Head of caudate nucleus (tissue), 42 donors: ENCODE measurements at places on chromosomes 1 and 21.

DNA sequence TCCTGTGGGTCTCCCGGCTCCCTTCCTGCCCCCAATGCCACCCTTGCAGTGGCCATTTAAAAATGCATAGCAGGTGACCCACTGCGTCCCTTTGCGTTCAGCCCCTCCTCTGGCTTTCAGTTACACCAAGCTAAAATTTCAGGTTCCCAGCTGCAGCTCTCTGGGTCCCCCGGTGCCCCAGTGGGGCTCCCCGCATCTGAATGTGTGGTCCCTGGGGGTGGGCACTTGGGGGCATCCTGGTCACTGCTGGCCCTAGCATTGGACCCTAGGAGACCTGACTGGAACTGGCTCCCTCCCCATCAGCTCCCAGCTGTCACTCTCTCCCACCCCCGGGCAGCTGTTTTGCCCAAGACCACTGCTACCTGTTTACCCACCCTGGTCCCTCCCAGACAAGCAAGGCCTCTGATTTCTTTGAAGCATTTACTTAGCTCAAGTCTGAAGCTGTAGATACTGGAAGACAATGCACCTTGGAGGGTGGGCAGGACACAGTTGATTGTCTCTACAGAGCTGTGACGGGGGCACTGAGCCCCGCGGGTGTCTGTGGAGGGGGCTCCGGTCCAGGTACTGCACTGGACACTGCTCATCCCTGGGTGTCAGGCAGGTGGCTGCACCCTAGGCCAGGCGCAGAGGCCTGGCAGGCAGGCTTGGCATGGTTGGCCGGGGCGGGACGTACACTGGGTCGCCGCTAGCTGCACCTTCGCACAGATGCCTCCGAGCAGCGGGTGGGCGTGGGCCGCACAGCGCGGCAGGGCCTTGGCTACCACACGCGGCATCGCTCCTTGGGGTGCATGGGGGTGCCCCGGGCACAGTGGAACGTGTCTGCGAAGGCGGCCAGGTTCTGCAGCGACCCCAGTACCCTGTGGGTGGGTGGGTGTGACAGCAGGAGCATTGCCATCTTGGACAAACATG is 3.9 kb downstream of the PRXL2B start:
- no peak for DNase-seq

DNA sequence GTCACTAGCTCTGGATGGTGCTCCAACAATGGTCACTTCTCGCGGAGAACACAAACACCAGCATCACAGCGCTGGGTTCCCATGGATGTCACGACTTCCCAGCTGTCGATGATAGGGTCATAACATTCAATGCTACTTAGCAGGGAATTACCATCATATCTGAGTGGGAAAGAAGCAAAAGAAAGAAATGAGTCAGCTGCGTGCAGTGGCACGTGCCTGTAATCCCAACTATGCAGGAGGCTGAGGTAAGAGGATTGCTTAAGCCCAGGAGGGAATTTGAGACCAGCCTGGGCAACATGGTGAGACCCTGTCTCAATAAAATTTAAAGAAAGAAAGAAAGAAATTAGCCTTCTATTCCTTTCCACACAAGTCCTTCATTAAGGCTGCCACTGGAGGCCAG is 3.6 kb upstream of the RABIF start:
- DNase-seq, result no peak

DNA sequence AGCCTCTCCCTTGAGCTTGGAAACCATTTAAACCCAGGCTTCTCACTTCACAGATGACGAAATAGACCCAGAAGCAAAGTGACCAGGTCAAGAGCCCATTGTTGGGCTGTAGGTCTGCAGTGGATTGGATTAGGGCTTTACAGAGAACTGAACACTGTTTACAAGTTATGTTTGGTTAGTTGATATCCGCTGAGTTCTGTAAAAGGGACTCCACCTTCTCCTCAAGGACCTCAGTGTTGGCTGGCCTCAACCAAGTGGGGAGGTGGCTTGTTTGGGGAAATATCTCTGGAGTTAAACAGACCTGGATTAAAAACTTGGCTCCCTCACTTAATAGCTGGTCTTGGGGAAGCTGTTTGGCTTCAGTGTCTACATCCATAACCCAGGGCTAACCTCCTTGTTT is 88.1 kb downstream of the UCK2 start:
- DNase-seq, result no peak

DNA sequence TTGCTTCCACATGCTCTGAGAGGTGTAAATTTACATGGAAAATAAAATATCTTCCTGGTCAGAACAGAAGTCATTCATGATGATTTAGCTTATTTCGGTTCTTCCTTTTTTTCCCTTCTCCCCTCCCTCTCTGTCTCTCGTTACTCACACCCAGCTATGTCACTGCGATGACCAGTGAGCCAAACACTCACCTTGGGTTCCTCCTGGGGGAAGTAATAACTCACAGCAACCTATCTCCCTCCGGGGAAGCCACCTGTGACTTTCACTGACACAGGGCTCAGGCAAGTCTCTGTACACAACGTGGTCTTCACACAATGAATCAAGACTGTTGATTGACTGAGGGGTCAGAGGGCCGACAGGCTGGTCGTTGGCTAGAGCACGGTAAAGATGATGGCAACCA is 135.3 kb upstream of the VANGL1 start:
- DNase-seq, result no peak

GRCh38 chr1:200152336-200152735 is 124.8 kb downstream of the NR5A2 start:
- DNase-seq, result no peak

DNA sequence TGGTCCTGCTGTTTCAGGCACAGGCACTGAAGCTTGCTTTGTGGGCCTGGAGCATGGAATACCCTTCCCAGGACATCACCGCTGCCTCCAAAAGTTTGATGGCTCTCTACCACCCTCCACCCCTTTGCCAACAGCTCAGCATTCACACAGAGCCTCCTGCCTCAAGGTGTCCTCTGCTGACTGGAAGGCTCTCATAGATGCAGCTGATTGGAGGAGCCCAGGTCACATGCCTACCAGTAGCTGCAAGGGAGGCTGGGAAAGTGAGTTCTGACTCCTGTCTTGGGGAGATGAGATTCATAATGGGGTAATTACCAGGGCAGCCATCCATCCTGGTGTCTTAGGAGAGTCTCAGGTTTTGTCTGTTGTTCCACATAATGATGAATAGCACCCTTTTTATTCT is 124.8 kb upstream of the GRIK3 start:
- DNase-seq, result no peak
